Calu3 (cell line): ENCODE measurements at places on chromosomes 6 and 20. TPM values are rescaled to one million over a fixed set of nuclear protein-coding genes. Genes with fewer than 3 reads are reported as not detected.

- DNase-seq: no peak
Observed at GRCh38 chr6:14824484-14825275, 421.2 kb upstream of the JARID2 start.

DNA sequence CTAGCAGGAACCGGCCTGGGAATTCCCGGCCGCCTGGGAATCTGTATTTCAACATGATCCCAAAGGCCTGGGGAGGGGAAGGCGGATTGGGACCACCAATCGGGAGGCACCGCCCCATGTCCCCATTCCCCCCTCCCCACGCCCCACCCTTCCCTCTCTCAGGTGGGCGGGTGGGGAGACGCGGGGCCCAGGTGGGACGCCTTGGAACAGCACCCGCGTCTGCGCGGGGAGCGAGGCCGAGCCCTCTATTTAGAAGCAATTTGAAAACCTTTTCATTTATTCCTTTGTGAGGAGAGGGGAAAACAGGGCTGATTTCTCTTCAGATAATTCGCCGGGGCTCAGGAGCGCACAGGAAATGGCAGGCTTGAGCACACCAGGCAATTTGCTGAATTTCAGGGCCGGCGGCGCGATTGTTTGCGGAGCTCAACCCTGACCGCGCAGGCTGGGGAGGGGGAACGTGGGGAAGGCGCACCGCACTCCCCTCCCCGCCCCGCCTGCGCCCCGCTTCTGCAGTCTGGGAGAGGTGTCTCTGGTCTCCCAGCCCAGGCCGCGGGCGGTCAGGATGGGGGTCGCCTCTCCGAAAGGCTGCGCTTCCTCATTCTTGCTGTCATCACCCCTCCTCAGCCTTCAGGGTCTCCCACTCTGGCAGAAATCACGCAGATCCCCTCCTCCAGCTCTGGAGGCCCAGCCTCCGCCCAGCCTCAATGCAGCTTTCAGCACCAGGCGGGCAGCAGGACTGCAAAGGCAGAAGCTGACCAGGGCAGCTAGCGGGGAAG, 170.0 kb downstream of the GRM4 start:
- DNase-seq: no peak

Gene CSNK2B
- total RNA-seq: 337 and 357 TPM in 2 replicates

Gene PRDM13
- total RNA-seq: 0.71 and 1.3 TPM in 2 replicates
